Activated naive CD4-positive, alpha-beta T cell treated with anti-CD3 and anti-CD28 coated beads, Interleukin-2, amount 10 ng/mL, durations not matched to agents 7 days and 5 days (primary cell): ENCODE measurements at places on chromosomes 7 and 10.

DNA sequence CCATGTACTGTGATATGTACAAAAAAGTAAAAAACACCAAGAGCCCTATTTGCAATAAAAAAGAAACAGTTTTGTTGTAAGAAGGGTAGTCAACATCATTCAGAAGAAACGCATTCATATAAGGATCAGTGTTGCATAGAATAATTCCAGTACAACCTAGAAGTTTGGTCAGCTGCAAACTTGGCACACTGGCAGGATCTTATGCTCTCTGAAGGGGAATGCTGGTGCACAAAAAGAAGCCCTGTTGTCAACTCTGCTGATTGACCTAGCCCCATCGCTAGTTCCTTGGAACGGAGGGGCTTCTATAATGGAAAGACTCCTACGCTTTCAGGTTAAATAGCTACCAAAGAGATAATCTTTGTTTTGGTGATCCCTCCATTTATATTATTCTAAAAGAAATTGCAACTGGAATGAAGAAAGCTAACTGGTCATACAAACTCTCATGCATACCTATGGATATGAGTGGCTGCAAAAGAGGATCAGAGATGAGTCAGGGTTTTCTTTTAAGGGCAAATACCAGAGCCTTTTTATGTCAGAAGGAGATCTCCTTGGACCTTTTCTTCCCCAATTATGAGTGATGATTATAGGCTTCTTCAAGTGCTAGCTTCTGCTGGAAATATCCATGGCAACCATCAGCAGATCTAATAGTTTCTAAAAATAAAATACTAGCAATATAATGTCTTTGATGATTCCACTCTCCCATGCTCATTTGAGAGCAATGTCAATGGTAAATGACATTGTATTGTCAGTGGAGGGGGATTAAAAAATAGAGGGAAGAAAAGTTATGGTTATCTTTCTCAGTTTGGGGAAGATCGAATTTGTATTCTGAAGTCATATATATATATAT lies 312.4 kb upstream of the CACNA2D1 start:
- no peak for DNase-seq

GRCh38 chr7:116863936-116864500 lies 1.6 kb downstream of the CAPZA2 start:
- DNase-seq, result no peak

DNA sequence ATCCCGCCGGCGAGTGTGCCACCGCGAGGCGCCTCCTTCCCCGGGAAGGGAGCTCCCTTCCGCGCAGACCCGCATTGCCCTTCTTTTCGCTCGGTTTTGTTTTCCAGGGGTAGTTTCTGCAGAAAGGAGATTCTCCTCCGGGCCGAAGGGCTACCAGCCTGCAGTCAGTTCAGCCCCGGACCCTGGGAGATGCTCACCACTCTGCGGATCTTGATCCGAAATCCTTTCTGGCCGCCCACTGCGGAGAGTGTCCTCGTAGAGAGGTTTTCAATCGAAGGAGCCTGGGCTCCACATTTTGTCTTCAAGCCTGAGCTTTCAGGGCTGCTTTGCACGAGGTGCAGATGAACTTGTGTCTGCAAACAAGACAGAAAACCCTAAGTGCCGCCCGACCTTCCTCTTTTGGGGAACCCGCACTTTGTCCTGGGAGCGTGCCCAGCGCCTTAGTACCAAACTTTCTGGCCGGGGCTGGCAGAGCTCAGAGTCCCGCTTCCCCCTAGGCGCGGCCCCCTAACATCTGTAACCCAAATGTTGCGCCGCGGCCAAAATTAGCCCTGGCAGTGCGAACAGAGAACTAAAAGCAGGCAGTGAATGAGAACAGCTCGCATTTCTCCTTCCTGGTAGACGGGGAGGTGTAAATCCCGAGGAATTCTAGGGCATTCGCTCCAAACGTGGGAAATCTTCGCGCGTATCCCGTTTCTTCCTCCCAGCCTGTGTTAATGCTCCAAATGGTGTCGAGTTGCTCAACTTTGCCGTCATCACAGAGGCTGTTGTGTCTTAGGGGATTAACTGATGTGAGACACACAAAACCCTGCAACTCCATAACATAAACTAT lies 6.7 kb upstream of the EN2 start:
- no peak for DNase-seq

- no peak for DNase-seq
Measured at GRCh38 chr7:137695942-137696341, 150.8 kb downstream of the DGKI start.

DNA sequence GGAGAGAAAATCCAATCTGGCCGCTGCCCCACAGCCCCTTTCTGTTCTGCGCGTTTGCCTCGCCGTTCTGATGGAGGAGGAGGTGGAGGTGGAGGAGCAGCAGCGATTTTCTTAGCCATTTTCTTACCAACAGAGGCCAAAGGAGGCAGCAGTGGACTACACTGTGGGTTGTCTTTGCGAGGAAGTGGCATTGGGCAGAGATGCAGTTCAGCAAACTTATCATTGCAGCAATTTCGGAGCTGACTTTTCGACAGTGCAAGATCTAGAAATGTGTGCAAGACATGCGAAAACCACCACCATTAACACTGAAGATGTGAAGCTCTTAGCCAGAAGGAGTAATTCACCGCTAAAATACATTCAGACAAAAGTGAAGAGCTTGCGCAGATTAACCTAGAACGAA lies 1.9 kb upstream of the ARL4A start:
- peak; percentile 44 for DNase-seq

GRCh38 chr10:118983263-118983662 lies 46.3 kb upstream of the NANOS1 start:
- no peak for DNase-seq

GRCh38 chr10:67050415-67050814 lies 124.6 kb downstream of the LRRTM3 start:
- DNase-seq, result no peak

- DNase-seq, result no peak
Measured at GRCh38 chr10:73469579-73469978, 26.2 kb downstream of the PPP3CB start.
